Fibroblast of pulmonary artery (primary cell): ENCODE measurements at places on chromosomes 3 and 15.

GRCh38 chr3:17420668-17421067 lies 321.8 kb downstream of the TBC1D5 start:
- no peak for DNase-seq

- DNase-seq, result no peak
Measured at GRCh38 chr3:13074006-13074375, 762 bp upstream of the IQSEC1 start.

GRCh38 chr15:56672721-56673120 lies 60.6 kb downstream of the ZNF280D start:
- peak; percentile 40 for DNase-seq

DNA sequence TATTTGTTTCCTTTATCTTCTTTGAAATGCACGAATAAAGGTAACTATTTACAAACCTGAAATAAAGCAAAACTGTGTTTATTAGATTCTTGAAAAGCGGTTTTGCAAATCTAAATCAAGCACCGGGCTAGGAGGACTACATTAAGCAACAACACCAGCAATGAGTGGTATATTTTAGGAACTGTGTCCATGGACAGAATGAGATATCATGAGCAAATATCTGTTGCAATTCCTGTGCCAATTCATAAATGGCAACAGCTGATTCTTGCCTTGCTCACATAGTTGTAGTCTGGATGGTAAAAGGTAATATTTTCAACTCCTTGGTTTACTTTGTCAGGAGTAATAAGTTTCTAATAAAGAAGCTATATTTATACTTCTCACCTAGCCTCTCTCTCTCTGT lies 403.3 kb downstream of the LPP start:
- DNase-seq, result no peak

- DNase-seq, result no peak
Measured at GRCh38 chr3:53350652-53351051, 3.3 kb upstream of the DCP1A start.

DNA sequence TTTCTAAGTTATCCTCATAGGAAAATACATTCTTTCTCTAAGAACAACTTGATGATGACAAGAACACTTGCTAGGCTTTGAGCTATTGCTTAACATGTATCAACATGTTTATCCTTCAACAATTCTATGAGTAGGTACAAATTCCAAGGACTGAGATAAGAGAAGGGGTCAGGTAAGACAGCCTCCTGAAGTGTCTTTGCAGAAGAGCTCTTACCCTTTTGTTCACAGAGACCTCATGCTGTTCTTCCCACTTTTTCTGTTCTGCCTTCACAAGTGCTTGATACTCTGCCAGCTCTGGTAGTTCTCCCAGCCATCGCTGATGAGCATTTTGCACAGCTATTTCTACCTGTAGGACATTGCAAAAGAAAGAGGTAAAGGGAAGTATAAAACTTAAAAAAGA lies 50.9 kb downstream of the CEP152 start:
- no peak for DNase-seq

GRCh38 chr15:38996111-38996631 lies 431.6 kb upstream of the RASGRP1 start:
- DNase-seq, result peak; percentile 95

DNA sequence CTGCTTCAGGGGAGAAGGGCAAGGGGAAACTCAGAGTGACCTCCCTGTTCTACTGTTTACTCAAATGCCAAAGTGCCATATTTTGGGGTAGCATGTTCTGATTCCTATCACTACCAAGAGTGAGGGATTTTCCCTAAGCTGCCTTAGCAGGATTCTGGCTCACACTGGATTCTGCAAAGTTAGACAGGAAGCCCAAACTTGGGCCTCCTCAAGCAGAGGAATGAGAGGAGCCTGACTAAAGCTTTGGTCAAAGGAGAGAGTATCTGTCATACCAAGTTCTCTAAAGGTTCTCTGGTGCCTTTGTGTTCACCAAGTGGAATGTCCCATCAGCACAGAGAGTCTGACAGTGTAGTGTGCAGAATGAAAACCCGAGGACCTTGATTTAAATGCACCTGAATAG lies 8.8 kb upstream of the RARB start:
- DNase-seq, result no peak

DNA sequence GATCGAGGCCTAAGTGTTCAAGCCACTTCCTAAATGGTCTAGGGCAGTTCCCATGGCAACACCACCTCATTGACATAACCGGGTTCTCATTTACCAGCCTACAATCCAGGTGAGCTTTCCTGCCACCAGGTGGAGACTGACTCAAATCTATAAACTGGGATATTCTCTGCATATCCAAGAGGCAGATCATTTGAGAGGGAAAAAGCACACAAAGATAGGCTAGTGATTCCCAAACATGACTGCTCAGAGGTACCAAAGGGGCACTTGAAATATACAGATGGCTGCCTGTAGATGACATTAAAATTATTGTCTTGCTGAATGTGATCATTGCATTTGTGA lies 141.3 kb upstream of the PROK2 start:
- DNase-seq, result peak; percentile 7

DNA sequence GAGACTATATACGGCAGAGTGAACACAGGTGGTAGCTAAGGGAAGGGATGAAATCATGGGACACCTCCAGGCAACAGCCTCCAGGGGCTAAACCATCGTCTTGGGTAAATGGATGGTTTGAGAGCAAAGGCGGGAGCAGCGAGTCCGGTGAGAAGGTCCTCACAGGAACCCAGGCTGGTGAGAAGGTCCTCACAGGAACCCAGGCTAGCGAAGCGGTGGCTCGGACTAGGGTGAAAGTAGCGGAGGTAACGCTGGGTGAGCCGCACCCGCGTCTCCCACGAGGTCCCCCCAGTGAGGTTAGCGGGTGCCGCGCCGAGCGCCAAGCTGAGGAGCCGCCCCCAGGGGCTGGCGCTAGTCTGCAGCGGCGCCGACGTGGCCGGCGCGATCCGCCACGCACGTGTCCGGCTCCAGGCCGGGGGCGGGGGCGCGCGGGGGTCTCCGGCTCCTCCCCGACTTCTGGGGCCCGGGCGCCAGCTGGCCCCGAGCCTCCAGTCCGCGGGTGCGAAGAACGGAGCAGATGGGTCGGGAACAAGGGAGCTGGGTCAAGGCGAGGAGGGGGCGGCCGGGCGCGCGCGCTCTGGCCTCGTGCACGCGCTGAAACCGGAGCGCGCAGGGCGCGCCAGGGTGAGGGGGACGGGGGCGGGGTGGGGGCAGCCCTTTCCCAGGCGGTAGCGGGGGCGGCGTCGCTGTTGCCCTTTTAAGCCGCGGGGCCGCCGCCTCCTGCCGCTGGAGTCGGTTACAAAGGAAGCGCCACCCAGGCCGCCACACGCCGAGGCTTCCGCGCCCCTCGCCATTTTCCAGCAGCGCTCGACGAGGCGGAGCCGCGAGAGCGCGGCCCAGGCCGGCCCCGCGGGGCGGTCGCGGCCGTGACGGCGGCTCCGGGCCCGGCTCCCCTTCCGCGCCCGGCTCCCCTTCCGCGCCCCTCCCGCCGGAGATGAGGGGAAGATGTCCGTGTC lies at the start of gene UBE2Q2:
UBE2Q2 (plus strand) TSS at position 726 of the 956 bp plus-strand sequence; CDS start at position 946, 220 bp downstream.
- DNase-seq, result peak; percentile 73

- DNase-seq, result no peak
Measured at GRCh38 chr3:62708638-62709373, 166.4 kb downstream of the CADPS start.

- DNase-seq, result no peak
Measured at GRCh38 chr3:169052465-169053302, 610.8 kb downstream of the MECOM start.

- DNase-seq, result peak; percentile 86
Measured at GRCh38 chr3:9028134-9028533, 64.9 kb upstream of the RAD18 start.
